Mesenteric fat pad (tissue), 1 donor: ENCODE measurements at places on chromosomes 2 and 18. TPM values are rescaled to one million over a fixed set of nuclear protein-coding genes. Genes with fewer than 3 reads are reported as not detected.
A peak's percentile ranks its signal among the peaks of the same experiment; 100 is the strongest.

- no peak for DNase-seq
These were observed 85.0 kb downstream of the ITGA4 start for GRCh38 chr2:181542170-181542569.

DNA sequence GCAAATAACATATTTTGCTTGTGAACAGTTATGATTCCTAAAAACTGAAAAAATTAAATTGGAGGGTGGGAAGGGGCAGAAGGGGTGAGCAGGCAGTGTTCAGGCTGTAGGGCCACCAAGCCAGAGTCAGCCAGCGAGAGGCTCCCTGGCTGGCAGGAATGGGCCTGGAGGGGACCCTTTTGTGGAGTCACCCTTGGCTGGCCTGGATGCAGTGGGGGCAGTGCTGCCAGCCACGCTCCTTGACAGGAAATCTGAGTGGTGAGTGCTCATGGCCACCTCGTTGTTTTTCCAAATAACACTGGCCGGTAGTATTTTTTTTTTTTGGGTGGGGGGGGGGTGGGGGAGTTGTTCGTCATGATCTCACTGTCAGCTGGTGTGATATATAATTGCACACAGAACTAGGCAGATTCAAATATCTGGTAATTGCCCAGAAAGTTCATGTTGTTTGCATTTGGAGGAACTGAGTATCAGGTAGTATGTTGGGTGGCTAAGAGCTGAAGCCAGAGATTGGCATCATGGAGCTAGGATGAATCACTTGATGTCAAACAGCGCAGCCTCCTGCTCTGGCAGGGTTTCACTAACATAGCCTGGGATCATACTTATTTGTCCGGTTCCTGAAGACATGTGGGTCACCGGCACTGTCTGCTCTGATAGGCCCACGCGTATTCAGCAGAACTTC lies 160.0 kb downstream of the PTGR3 start:
- no peak for DNase-seq

DNA sequence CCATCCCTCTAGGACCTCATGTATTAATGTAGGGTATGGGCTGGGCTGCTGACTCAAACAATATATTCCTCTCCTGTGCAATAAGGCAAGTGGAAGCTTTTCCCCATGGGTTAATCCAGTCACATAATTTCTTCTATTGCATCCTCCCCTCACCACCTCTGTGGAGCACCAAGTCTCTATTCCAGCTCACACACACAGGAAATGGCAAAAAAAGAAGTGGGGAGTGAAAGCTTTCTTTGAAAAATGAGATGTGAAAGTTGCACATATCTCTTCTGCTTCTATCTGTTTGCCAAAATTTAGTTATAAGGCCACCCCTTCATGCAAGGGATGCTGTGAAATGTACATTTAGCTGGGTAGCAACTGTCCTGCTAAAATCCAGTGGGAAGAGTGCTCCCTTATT lies 121.3 kb downstream of the CDC42EP3 start:
- no peak for DNase-seq

GRHL1 gene
- 18.0 TPM for total RNA-seq

PROC gene
- total RNA-seq, result not detected

DNA sequence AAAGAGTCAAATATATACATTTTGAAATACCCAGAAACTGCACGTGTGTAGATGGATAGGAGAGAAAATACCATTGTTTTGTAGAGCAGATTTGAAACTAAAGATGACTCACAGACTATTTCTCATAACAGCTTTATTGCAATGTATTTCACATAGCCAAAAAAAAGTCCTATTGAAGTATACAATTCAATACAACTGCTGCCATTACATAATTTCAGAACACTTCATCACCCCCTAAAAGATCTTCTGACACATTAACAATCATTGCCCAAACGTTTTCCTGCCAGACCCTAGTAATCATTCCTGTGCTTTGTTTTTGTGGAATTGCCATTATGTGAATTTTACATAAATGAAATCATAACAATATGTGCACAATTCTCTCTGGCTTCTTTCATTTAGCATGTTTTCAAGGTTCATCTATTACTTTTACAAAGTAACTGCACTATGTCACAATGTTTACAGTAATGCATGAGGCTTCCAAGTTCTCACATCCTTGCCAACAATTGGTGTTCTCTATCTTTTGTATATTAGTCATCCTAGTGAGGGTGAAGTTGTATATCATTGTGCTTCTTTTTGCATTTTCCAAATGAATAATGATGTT lies 378.6 kb upstream of the CWC22 start:
- no peak for DNase-seq

DNA sequence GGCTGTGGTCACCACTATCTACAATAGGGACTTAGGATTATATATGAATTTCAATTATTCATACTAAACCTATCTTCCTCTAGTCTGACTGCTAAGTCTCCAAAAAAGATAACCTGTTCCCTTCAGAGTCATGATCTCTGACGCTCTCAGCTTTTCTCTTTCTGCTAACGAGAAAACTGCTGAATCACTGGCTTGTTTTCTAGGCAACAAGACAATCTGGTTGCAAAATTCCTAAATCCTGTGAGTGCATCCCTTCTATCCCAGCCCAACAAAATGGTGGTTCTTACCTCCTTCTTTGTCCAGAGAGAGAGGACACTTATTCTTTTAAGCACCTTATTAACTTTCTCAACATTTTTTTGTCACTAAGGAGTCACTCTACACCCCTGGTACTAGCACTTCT lies 312.3 kb upstream of the PKDCC start:
- no peak for DNase-seq

KCNG2 gene
- total RNA-seq, result 0.51 TPM

LDLRAD4 gene
- 39.6 TPM for total RNA-seq

DNA sequence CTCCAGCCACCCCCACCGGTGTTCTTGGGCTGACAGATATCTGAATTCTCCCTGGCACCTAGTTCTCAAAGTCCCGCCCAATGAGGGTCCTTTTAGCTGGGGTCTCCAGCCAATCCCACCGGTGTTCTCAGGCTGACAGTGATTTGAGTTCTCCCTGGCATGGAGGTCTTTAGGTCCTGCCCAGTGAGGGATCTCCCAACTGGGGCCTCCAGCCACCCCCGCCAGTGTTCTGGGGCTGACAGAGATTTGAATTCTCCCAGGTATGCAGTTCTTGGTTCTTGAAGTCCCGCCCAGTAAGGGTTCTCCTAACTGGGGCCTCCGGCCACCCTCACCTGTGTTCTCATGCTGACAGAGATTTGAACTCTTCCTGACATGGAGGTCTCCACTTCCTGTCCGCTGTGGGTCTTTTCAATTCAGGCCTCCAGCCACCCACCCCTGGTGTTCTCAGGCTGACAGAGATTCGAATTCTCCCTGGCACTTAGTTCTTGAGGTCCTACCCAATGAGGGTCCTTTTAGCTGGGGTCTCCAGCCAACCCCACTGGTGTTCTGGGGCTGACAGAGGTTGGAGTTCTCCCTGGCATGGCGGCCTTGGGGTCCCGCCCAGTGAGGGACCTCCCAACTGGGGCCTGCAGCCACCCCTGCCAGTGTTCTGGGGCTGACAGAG lies 154.6 kb downstream of the ANKRD36 start:
- peak; percentile 90 for DNase-seq

DNA sequence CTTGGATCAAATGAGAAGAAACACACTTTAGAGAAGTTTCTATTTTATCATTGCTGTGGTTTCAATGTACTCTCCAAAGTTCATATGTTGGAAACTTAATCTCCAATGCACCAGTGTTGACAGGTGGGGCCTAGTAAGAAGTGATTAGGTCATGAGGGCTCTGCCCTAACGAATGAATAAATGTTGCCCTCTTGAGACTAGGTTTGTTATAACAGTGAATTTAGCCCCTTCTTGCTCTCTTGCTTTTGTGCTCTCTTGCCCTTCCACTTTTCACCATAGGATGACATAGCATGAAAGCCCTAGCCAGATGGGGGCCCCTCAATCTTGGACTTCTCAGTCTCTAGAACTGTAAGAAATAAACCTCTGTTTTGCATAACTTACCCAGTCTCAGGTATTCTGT lies 664.8 kb downstream of the DCC start:
- no peak for DNase-seq

CKAP2L gene
- total RNA-seq, result not detected

TSPYL6 gene
- not detected for total RNA-seq

TFCP2L1 gene
- 3.1 TPM for total RNA-seq

- no peak for DNase-seq
These were observed 56.9 kb upstream of the PELI1 start for GRCh38 chr2:64201151-64201550.

DNA sequence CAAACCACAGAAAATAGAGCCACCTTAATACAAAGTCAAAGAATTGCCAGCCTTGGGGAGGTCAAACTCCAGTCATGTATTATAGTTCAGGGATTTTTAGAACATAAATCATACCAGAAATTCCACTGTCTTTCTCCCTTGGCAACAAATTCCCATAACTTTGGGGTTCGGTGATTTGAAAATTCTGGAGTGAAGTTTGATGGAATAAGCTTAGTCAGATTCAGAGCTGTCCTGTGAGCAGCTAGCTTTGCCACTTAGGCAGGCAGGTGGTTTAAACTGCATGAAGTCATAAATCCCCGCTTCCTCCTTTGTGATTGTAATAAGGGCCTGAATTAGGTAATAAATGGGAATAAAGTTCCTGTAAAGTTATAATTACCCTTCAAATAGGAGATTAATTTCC lies 457.0 kb upstream of the HNMT start:
- DNase-seq, result no peak

DNA sequence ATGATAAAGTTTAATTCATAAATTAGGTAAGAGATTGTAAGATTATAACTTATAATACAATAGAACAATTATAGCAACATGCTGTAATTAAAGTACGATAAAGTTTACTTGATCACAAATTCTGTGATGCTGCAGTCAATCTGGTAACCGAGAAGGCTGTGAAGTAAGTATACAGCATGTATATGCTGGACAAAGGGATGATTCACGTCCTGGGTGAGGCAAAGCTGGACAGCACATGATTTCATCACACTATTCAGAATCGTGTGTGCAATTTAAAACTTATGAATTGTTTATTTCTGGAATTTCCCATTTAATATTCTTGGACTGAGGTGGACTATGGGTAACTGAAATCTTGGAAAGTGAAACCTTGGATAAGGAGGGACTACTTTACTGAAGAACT lies 522.2 kb upstream of the CNTNAP5 start:
- no peak for DNase-seq

- DNase-seq, result peak; percentile 49
These were observed 60.4 kb downstream of the DYSF start for GRCh38 chr2:71513721-71514120.

GRCh38 chr2:206442833-206443734 lies at the start of gene ADAM23:
Gene ADAM23 (plus strand): TSS chr2:206443532. CDS start chr2:206443867, 335 bp downstream.
- no peak for DNase-seq

DNA sequence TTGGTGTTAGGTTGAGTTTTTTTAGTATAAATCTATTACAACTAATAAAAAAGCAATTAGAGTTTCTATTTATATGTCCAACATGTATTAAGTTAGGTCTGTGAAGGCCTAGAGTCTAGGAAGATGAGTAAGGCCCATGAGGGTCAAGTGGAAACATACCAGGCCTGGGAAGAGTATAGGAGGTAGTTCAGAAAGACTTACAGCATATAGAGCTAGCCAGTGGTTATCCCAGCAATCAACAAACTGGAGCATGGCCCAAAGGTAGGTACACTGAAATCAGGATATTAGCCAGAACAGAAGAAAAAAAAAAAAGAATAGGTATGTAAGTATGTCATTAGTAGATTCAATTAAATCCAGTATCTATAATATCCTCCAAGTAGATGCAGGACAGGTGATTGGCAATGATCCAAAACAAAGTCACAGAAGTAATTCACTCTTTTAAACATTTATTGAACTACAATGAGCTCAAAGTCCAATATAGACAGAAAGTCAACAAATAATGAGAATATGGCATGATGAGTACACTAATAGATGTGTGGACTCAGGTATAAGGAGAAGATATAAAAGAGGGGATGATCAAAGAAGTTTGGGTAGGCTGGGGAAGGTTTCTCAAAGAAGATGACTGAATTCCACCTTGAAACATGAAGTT lies 70.3 kb downstream of the IKZF2 start:
- no peak for DNase-seq

- no peak for DNase-seq
These were observed 271.4 kb downstream of the PIEZO2 start for GRCh38 chr18:10877987-10878386.

GRCh38 chr2:133063775-133064174 lies 393.8 kb upstream of the LYPD1 start:
- DNase-seq, result no peak

DNA sequence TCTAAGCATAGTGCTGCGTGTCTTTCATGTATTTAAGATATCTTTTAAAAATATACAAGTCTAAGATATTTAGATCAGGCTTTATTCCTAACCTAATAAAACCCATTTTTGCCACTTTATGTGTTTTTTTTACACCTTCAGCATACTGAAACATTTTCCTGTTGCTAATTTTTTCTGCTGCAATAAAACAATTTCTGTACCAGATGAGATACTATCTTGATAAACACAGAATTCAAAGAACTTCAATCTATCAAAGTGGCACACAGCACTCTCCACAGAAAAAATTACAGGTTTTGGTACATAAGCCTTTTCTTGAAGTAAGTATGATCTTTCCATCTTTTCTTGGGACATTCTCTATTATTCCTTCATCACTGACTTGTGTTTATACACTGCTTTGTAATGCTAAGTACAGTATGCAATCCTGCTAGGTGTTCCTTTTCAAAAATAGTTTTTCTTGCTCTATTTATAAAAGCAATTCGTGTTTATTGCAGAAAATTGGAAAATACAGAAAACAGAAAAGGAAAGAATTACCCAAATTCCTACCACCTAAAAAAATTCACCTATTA lies 16.2 kb downstream of the REV1 start:
- no peak for DNase-seq

TNFRSF11A gene
- 17.1 TPM for total RNA-seq

NEB gene
- 0.64 TPM for total RNA-seq
